Dorsolateral prefrontal cortex (tissue), 122 donors: ENCODE measurements at places on chromosomes 5 and 9. TPM values are rescaled to one million over a fixed set of nuclear protein-coding genes. Genes with fewer than 3 reads are reported as not detected.

The SPOCK1 gene
- total RNA-seq: 498 TPM

The ZNF608 gene
- 32.2 TPM for total RNA-seq

The FAM221B gene
- total RNA-seq: not detected

The ADAMTS12 gene
- 0.14 TPM for total RNA-seq

The OR1J4 gene
- not detected for total RNA-seq
